Left renal cortex interstitium (tissue), 4 donors: ENCODE measurements at places on chromosomes 2 and 18. TPM values are rescaled to one million over a fixed set of nuclear protein-coding genes. Genes with fewer than 3 reads are reported as not detected.

Gene LYPD6B
- polyA plus RNA-seq, result 23.6 TPM

Gene SLC8A1
- polyA plus RNA-seq, result 77.2 TPM

Gene CYP27C1
- polyA plus RNA-seq, result 12.6 TPM

Gene MIB1
- polyA plus RNA-seq, result 68.9 TPM

Gene NEU4
- 2.1 TPM for polyA plus RNA-seq

Gene FLACC1
- 0.48 TPM for polyA plus RNA-seq

Gene SLC16A14
- polyA plus RNA-seq, result 7.5 TPM

Gene TUBA3E
- not detected for polyA plus RNA-seq

Gene MRPL33
- polyA plus RNA-seq, result 180 TPM

Gene CCDC121
- 11.0 TPM for polyA plus RNA-seq

Gene FABP1
- 25.2 TPM for polyA plus RNA-seq

Gene SPHKAP
- polyA plus RNA-seq, result 2.4 TPM

DNA sequence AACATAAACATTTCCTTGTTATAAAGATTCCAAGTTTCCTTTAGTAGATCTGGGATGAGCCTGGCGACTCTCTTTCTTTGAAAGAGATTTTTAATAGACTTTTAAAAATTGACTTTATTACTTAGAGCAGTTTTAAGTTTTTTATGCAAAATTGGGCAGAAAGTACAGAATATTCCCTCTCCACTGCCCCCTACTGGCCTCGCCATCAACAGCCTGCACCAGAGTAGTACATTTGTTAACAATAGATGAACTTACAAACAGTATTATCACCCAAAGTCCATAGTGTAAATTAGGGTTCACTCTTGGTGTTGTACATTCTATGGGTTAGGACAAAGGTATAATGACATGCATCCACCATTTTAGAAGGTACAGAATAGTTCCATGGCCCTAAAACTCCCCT is 3.9 kb downstream of the MAP3K19 start:
- no peak for DNase-seq

GRCh38 chr2:13015532-13016320 is 299.0 kb downstream of the TRIB2 start:
- no peak for DNase-seq

GRCh38 chr2:185215497-185215896 is 523.1 kb upstream of the FSIP2 start:
- DNase-seq, result no peak

GRCh38 chr2:20431772-20432171 is 15.1 kb upstream of the RHOB start:
- DNase-seq, result no peak

DNA sequence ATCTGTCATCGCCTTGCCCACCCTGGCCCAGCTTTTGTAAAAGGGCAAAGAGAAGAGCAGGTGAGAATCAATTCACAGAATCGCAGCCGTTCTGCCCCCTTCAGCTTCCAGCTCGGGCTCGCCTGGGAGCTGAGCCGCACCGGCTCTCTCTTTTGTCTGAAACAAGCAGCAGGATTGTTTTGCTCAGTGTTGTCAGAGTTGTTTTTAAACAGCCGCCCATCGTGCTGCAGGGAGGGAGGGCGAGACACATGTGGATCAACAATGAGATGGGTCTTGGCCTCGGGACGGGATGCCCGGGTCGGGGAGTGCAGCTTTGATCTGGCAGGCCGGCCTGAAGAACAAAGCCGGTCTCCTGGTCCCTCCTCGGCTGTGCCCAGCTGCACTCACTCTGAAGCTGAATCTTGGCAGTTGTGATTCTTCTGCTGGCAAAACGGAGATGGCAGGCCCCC is 39.7 kb upstream of the HDAC4 start:
- DNase-seq, result no peak

DNA sequence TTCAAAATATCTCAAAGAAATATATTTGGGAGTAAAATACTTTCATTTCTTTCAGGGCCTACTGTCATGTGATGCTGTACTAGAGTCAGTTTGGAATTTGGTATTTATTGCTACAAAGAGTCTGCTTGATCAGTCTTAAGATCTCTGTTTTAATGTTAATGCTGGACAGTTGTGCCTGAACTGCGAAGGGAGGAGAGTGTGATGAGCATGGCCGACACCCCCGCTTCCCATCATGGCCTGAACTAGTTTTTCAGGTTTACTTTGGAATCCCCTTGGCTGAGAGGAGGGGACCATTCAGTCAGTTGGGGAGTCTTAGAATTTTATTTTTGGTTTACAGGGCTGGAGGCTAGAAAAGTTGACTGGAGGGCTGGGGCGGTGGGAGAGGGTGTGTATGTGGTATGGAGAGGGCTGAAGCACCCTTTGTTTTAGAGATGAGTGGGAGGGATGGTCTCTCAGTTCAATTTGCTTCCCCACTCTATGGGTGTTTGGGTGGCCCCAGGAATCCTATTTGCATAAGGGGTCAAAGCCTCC is 20.9 kb upstream of the TEX44 start:
- DNase-seq, result no peak

GRCh38 chr2:148875387-148876051 is 492 bp downstream of the KIF5C start:
- no peak for DNase-seq

GRCh38 chr18:24456549-24456948 is 3.9 kb upstream of the HRH4 start:
- no peak for DNase-seq

- DNase-seq, result no peak
Observed at GRCh38 chr2:132584976-132585817, 84.8 kb downstream of the LYPD1 start.

GRCh38 chr2:143842836-143843235 is 677.1 kb downstream of the ZEB2 start:
- no peak for DNase-seq

GRCh38 chr2:209872675-209873074 is 101.0 kb downstream of the UNC80 start:
- no peak for DNase-seq

- no peak for DNase-seq
Observed at GRCh38 chr2:227674485-227674884, 7.9 kb downstream of the SCYGR5 start.

DNA sequence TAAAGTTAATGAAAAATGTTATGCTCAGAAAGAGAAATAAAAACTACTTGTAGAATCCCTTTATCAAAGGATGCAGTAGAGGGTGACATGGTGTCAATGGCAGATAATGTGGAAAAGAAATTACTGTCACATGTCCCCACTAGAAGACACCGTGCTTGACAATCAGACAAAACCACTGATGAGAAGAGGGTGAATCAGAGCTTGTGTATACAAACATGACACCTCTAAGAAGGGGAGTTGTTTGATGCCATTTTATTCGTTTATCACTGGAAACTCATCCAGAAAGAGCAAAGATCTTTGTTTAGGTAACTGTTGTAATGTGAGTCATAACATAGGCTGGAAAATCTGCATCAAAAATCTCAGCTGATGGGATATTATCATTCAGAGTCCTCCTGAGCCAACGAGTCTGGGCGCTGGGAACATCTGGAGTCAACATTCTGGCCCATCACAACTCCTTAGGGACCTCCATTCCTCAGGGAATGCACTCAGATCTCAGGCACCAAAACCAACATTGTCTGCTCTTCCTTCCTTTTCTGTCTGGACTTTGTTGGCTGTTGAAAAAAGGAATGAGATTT is 49.5 kb upstream of the RAB12 start:
- no peak for DNase-seq

DNA sequence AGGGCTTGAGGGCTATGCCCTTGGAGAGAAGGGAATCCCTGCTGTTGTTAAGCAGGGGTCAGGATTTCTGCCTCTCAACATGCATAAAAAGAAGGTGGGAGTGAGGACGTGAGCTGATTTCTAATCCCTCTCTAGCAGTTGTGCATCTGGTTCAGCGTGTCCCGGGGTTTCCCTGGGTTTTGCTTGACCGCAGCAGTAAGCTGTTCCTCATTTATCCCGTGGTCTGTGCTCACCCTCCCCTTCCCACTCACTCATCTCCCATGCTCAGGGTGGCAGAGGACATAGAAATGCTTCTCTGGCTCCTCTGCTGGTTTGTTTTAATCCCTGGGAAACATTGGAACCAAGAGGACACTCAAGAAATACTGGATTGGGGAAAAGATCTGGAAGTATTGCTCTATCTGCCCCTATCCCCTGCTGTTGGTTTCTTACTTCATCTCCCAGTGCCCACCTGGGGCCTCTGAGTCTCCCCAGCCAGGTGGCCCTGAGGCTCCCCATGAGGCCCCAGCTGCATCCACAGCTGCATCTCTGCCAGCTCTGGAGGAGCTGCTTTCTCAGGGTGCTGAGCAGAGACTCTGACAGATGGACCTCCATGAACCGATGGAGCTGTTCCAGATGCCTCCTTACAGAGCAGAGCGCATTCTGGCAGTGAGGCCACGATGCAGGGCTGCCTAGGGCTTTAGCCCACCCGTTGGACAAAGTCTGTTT is 36.1 kb downstream of the TET3 start:
- DNase-seq, result no peak

- no peak for DNase-seq
Observed at GRCh38 chr2:237693291-237693994, 66.1 kb downstream of the LRRFIP1 start.

DNA sequence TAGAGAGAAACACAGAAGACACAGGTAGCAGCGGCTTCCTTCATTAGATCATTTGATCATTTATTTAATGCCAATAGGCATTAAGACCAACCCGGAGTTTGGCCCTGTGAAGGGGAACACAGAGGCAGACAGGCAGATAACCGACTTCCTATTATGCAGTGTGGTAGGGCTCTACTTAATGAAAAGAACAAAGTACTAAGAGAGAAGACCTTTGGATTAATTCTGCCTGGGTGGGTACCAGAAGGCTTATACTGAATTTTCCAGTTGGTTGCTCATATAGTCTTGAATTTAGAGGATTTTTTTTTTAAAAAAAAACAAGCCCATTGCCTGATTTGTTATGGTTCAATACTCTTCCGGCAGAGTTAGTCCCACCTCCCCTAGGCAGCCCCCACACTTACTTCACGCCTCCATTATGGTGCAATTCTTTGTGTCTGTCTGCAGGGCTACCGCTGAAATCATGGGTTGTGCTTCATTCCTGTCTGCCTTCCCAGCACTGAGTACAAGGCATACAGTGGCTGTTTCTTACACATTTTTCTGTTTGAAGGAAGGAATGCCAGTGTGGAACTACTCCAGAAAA is 244.3 kb upstream of the APCDD1 start:
- no peak for DNase-seq

GRCh38 chr2:123359636-123360035 is 665.5 kb upstream of the CNTNAP5 start:
- no peak for DNase-seq

DNA sequence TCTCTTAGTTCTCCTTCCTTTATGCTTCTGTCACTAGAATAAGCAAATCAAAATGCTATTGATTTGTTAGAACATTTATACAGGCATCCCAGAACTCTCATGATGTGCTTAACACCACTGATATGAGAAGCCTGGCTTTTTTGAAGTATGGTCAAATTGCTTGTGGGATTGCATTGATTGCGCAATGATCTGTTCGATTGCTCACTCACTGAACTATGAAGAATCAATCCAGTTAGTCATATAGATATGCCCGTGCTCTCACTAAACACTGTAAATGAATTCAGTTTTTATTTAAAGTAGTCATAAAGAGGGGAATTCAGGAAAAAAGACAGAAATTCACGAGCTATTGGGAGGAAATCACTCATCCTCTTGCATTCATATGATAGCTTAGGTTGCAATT is 1237.8 kb downstream of the SUCLG1 start:
- DNase-seq, result no peak

- DNase-seq, result no peak
Observed at GRCh38 chr18:22844190-22844589, 88.9 kb upstream of the RBBP8 start.

DNA sequence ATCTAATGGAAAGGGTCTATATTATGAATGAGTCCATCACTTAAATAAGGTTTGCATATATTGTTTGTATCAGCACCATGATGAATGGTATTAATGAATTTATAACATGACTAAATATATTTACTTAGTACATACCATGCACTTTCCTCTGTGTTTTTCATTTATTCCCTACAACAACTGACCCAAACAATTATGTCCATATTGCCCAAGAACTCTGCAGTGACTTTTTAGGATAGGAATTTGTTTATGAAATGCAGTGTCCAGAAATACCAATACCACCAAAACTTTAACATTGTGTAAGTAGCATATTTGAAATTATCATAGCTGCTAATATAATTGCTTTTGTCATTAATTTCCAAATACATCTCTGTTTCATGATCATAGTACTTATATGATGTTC is 119.7 kb downstream of the WDR7 start:
- DNase-seq, result no peak

DNA sequence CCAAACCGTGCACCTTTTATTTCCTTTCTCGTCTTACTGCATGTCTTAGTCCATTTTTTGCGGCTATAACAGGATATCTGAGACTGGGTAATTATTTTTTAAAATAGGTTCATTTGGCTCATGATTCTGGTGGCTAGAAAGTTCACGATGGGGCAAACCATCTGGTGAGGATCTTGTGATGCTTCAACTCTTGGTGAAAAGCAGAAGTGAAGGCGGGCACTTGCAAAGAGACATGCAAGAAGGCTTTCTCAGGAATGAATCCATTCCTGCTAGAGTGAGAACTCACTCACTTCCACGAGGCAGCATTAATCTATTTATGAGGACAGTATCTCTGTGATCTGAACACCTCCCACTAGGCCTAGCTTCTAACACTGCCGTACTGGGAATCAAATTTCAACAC is 327.1 kb upstream of the RBMS1 start:
- DNase-seq, result no peak

DNA sequence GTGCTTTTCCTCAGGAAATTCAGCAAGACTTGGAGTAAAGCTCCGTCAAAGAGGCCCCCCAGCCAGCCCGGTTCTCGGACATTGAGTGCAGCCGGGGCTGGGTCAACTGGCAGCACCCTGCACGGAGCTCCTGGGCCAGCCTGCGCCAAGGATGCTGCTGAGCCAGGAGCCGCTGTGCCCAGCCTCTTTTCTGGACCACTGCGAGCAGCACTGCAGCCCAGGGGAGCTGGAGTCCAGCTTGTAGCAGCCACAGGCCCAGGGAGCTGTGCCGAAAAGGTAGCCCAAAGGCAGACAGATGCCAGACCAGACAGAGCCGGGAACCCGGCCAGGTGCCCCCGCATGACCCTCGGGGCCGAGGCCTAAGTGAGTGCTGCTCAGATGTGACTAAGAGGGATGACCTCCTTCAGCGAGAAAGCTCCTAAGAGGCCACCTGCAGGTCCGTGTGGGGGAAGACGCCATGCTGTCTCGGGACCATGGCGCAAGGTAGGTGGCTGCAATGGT is 7.3 kb downstream of the CLHC1 start:
- no peak for DNase-seq

- no peak for DNase-seq
Observed at GRCh38 chr2:124161542-124161941, 136.5 kb downstream of the CNTNAP5 start.

- DNase-seq, result no peak
Observed at GRCh38 chr2:128317181-128317898, 1.3 kb downstream of the HS6ST1 start.

- DNase-seq, result no peak
Observed at GRCh38 chr2:37189452-37190153, 1.1 kb upstream of the SULT6B1 start.

DNA sequence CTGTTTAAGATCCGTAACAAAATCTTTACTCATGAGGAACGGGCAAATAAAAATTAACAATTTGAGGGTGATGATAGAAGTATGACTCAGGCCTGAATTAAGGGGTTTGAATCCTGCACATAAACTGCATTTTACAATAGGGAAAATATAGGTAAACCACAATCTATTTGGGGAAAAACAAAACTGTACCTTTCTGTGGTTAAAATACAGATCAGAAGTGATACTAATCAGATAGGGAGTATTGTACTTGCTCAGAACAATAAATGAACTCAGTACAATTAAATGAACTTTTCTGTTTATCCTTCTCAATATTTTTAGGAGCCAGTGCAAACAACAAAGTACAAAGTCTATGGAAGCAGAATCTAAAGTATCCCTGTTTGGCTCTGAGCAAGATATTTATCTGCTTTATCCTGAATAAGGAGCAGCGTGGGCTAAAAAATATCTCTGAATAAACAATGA is 287.3 kb downstream of the ZNF385B start:
- no peak for DNase-seq
